ENCODE measurements at places on chromosomes 4 and X.

DNA sequence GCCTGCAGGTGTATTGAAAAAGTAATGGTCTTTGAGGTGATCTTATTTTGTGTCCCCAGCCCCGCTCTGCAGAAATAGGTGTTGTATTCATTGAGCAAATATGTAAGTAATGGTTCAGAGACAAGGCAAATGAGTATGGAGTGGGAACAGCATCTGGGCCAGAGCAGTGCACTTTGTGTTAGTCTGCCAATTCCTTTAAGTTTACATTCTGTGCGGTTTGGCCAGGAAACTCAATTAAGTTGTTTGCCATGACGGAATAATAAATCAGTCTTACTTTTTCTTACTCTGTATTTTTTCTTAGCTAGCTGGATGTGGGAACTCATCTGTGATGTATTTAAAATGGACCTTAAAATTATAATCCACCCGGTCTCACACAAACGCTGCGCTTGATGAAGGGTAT is 12.6 kb downstream of the DCLK2 start:
- no peak for DNase-seq

DNA sequence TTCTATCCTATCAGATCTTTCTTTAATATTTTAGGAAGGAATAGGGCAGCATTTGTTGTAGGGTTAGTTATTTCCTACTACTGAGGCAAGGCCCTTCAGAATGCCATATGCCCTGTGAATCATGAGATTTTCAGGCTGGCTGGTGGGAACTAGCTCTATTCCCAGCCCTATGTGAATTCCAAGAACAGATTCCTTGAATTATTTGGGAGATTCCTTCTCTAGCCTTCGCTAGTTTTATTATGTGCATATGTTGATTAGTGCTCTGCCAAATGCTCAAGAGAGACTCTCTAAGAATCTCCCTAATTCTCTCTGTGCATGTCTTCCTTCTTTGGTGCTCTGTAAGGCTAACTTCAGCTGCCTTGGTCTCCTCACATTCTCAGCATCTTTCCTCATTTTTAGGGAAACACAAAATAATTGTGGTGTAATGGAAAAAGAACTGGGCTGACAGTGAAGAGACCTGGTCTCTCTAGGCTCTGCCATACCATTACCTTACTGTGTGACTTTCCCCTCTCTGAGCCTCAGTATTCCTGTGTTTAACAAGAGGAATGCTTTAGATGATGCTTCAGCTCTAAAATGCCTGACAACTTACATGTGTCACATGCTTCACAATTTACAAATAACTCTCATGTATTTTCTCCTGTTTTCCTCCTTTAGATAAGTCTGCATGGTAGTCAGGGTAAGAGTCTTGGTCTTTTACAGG is 79.7 kb downstream of the VMA21 start:
- no peak for DNase-seq

DNA sequence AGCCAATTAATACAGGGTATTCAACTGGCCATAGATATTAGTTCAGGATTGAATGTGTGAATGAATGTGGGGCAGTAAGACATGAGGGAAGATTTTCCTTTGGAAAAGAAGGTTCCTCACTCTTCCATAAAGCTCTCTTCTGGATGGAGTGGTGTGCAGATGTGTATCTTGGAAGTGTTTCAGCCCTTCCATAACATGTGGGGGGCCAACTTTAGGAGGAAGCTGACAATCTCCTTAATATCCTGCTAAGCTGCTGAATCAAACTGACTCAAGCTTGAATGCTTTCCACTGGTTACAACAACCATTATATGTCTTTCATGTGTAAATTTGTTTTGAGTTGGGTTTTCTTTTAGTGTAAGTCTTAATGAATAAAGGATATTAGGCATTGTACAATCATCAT is 40.3 kb downstream of the FANCB start:
- DNase-seq, result no peak

DNA sequence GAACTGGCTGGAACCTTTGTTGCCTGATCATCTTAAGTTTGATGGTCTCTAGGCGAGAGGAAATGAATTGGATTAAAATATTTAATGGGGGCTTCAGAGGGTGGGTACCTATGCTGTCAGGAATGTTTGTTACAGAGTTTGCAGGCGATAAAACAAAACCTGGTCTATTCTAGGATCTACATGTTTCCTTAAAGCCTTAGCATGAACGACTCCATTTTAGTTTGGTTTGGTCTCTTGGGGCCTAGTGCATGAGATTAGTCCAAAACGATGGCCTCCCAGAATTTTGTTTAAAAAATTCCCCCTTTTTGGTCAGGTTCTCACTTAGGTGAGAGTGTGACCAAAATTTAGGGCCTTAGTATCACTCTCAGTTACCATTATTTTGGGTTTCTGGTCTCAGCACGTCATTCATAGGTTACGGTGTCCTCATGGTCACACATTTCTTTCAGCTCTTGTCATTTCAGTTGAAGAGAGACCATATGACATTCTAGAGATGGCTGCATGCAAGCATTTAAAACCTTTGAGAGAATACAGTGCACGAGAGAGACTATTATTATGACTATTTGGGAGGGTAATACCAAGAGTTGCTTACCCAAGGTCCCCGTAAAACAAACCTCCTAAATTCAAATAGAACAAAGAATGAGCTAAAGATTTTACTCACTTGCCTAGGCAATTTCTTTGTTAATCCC is 13.8 kb downstream of the MOB1B start:
- DNase-seq, result no peak

- DNase-seq, result no peak
These were observed 36.5 kb upstream of the PPM1K start for GRCh38 chr4:88320780-88321373.

Data from stimulated activated CD8-positive, alpha-beta memory T cell treated with anti-CD3 and anti-CD28 coated beads, Interleukin-7, amount 100 ng/mL, for 24 hours (primary cell).